ENCODE measurements at places on chromosomes 11 and 22.
A peak's percentile ranks its signal among the peaks of the same experiment; 100 is the strongest.

DNA sequence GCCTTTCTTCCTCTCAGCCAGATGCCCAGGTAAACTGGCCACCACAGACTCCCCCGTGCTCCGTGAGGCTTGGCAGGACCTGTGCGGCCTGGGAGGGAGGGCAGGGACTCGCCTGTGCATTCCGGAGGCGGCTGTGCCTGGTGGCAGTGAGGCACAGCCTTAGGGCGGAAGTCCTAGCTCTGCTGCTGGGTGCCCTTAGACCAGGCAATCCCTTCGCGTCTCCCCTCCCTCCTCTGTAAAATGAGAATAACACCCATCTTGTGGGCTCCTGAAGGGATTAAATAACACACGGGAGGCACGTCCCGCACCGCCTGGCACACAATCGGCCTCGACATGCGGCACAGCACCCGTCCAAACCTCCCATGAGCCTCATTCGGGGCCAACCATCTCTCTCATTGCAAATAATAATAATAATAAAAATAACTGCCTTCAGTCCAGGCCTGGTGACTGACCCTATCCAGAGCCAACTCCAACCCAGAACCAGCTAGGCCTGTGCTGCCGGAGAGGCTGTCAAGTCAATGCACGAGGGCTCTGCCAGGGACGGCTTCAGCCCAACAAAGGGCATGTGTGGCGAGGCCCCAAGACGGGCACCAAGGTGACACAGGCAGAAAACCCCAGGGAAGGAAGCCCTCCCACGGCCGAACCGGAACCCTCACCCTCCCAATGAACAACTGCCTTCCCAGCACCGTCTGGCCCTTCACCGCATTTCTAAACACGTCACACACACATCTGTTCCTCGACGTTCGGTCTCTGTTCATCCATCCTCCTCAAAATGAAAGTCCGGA lies 8.2 kb downstream of the LTO1 start:
- no peak for DNase-seq

- DNase-seq, result no peak
Observed at GRCh38 chr22:36891646-36892045, 21.8 kb upstream of the CSF2RB start.

DNA sequence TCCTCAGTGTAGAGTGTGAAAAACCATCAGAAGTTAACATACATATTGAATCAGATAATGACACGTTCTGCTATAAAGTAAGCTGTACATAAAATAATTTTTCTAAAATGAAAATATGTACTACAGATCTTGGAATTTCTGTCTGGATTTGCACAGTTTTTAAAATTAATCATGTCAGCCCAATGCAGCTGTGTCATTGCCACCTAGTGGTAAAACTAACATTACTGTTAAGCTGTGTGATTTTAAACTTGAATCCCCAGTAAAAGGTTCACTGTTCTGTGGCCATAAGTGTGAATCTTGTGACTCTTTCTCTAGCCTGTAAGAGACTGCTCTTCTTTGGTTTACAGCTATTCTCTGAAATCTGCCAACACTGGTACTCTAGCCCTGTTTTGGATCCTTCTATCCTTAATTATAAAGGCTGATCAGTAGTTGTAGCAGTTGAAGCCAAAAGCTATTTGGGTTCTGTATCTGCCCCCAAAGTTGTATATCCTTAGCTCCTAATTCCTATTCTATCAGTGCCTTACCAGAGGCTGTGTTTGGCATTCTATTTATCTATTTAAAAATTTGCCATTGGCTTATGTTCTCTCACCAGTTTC lies 4.0 kb downstream of the JRKL start:
- DNase-seq, result peak; percentile 39

DNA sequence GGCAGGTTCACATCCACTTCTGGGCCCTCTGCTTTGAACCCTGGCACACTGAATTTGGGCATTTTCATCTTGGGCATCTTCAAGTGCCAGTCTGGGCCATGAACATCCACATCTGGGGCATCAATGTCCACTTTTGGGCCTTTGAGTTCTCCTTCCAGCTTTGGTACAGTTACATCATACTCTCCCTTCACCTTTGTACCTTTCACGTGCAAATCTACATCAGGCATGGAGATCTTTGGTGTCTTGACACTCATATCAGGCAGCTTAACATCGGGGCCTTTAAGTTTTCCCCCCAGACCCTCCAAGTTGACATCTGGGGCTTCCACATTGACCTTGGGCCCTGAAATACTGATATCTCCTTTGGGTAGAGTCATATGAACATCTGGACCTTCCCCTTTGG lies 14.5 kb downstream of the AHNAK start:
- no peak for DNase-seq

GRCh38 chr11:75874684-75875341 lies 59.8 kb downstream of the UVRAG start:
- no peak for DNase-seq

All from AML-193 (cell line).